Cardiac atrium fibroblast (primary cell): ENCODE measurements at places on chromosomes 12 and 14. TPM values are rescaled to one million over a fixed set of nuclear protein-coding genes. Genes with fewer than 3 reads are reported as not detected.

KLRC2 gene
- total RNA-seq = not detected in 2 replicates

MYH7 gene
- not detected in 2 replicates for total RNA-seq

CCDC198 gene
- not detected in 2 replicates for total RNA-seq

FOXN3 gene
- total RNA-seq = 35.4 and 44.4 TPM in 2 replicates

CCDC196 gene
- not detected in 2 replicates for total RNA-seq

CLEC2D gene
- total RNA-seq = 0.36 and 0.97 TPM in 2 replicates

NFATC4 gene
- 40.0 and 41.9 TPM in 2 replicates for total RNA-seq

ASCL1 gene
- total RNA-seq = not detected in 2 replicates

RBM23 gene
- 35.9 and 76.6 TPM in 2 replicates for total RNA-seq

RNF212B gene
- not detected in 2 replicates for total RNA-seq

TMEM119 gene
- 1.3 TPM in 1 of 2 replicates, not detected in the other for total RNA-seq

SERPINA5 gene
- total RNA-seq = 1.1 and 1.5 TPM in 2 replicates

SMIM41 gene
- total RNA-seq = not detected in 2 replicates

ETNK1 gene
- 17.0 and 23.6 TPM in 2 replicates for total RNA-seq

ACVRL1 gene
- total RNA-seq = 107 and 184 TPM in 2 replicates

OR11H7 gene
- not detected in 2 replicates for total RNA-seq

NCKAP5L gene
- total RNA-seq = 20.8 and 29.0 TPM in 2 replicates

DUSP6 gene
- 80.2 and 149 TPM in 2 replicates for total RNA-seq

CPNE6 gene
- total RNA-seq = not detected in 2 replicates

KRT7 gene
- 85.9 and 90.6 TPM in 2 replicates for total RNA-seq
